Activated naive CD4-positive, alpha-beta T cell treated with Interleukin-2 at 50 U/mL for 16 hours (primary cell): ENCODE measurements at places on chromosomes 2 and 18.

GRCh38 chr2:187091664-187092063, 242.7 kb upstream of the ZSWIM2 start:
- DNase-seq = no peak

DNA sequence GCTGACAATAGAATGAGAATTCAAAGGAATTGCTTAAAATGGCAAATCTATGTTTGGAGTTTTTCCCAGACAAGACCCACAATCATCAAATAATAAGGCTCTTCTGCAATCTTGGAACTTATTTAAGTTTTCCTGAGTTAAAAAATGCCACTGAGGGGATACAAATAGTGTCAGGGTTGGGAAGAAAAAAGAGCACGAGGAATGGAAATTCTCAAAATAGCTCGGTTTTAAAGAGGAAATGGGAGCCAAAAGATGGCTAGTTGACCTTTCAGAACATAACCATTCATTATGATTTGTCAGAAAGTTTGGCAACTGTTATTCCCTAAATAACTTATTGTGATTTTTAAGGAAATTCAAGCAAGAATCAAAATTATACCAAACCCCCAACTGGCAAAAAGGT, 127.7 kb downstream of the RAPGEF4 start:
- no peak for DNase-seq

DNA sequence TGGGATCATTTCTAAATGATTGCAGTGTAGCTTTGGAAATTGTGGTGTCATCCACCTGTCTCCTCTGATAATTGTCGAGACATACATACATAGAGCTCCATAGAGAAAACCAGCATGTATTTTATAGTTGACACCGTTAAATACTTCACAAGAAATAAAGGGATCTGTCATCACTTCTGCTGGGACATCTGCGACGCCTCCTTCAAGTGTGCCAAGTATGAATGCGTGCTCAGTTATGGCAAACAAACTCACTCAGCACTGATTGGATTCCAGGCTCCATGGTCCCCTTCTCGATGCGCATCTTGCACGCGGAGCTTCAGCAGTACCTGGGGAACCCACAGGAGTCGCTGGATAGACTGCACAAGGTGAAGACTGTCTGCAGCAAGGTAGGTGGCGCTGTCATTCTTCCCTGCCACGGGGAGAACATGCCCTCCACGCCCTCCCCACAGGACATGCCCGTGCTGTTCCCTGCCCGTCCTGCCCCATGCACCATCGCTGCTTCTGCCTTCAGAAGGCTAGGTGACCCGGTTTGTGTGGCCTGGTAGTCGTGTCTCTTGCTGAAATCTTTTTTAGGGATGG, 64.1 kb downstream of the TRAPPC12 start:
- no peak for DNase-seq

DNA sequence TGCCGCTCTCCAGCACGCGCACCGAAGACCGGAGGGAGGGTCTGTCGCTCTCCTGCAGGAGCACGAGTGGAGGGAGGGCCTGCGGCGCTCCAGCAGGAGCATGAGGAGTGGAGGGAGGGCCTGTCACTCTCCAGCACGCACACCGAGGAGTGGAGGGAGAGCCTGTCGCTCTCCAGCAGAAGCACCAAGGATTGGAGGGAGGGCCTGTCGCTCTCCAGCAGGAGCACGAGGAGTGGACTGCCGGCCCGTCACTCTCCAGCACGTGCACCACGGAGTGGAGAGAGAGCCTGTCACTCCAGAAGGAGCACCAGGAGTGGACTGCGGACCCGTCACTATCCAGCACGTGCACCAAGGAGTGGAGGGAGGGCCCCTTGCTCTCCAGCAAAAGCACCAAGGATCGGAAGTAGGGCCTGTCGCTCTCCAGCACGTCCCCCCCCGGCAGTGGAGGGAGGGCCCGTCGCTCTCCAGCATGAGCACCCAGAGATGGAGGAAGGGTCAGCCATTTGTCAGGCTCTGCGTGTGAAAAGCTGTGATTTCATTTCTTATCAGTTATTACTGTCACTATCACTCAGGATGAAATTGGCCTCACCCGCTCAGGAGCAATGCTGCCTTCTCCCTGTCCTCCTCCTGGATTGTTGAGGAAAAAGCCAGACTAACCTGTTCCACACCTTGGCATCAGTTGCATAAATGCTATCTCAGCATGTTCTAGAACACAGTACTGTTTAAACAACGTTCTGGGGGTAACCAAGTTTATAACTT, 35.9 kb downstream of the ADI1 start:
- DNase-seq = no peak

DNA sequence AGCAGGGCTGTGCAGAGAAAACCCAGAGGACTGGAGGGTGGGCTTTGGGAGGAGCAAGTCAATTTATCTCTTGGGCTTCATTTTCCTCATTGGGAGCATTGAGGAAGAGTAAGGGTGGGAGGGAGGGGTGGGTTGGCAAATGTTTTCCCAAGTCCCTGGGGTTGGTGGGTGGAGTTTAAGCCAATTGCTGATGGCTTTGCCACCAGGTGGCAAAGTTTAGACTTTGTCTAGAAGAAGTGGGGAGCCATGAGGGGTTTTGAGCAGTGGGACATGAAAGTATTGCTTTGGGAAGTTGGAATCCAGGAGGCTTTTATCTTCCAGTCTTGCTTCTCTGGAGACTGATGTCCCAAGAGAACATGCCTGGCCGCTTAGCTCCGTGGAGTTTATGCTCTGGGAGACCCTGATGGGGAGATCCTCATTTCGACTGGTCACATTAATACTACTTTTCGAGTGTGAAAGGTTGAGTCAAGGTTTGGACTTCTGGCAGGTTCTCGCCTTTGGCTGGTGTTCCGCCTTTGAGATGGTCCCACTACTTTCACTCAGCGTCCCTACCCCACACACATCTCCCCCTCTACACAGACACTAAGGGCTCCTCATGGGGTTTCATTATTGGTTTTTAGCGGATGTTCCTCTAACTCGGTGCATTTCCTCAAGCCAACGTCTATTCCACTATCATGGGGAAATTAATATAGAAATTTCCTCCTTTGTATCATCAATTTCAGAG, 126.7 kb downstream of the PRKCE start:
- no peak for DNase-seq

GRCh38 chr18:3190610-3191009, 29.2 kb downstream of the MYOM1 start:
- no peak for DNase-seq

DNA sequence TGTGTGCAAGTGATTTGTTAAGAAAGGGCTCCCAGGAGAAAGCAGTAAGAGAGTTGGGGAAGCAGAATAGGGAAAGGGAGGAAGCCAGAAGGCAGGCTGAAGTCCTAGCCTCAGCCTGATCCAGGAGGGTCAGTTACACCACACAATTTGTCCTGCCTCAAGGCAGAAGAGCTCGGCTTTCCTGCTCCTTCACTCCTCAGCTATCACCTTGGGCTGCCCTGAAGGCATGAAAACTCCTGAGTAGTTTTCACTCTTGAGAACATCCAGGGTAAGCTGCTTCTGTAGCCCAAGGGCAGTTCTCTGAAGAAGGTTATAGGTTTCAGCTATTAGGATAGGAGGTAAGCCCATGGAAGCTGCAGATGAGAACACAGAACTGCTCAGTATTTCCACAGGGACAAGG, 47.4 kb upstream of the ANKRD44 start:
- no peak for DNase-seq

- no peak for DNase-seq
Observed at GRCh38 chr2:46506131-46506706, 26.9 kb downstream of the TMEM247 start.

DNA sequence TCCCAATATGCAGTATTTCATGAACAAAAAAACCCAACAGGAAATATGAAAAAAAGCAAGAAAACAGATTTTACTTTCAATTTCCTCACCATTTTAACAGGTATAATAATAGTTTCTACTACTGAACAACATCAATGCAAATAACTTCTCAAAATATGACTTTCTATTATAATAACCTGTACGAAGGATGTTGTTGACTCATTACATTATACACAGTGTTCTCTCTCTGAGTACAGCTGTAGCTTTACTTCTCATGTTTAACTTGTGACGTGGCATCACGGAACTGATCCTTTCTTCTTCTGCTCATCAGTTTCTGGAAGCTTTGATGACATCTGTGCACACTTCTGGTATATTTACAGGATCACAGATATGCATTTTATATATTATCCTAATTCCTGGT, 40.0 kb downstream of the FAM228A start:
- no peak for DNase-seq

DNA sequence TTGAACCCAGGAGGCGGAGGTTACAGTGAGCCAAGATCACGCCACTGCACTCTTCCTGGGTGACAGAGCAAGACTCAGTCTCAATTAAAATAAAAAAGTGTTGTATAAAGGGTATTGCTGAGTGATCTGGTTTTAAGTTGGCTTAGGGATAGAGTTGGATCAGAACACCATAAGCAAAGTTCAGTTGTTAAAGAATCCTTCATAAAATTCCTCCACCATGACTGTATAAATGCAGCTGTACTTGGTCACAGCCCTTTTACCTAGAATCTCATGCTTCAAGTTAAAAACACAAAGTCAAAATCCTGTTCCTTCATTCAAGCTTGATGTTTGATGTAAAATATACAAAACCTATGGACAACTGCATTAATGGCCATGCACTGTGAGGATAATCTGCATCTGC, 33.4 kb upstream of the PNO1 start:
- no peak for DNase-seq

- DNase-seq = no peak
Observed at GRCh38 chr18:37578182-37578678, 12.6 kb upstream of the CELF4 start.

DNA sequence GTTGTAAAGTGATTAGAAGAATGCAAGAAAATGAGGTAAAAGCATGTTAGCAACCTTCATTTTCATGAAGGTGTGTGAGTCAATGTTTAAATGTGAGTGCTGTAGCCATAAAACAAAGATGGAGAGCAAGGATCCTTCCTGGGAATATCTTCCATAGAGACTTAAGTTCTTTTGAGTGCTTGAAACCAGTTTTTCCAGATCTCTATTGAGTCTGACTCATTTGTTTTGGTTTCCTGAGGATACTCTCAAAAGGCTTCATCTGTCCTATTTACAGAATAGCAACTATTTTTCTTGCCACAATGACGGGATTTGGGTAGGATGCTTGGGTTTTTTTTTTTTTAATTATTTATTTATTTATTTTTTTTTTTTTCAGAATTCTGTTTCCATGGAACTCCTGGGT, 45.9 kb upstream of the ASB1 start:
- no peak for DNase-seq
